ENCODE measurements at places on chromosomes 4 and X.
A peak's percentile ranks its signal among the peaks of the same experiment; 100 is the strongest.

GRCh38 chr4:170887396-170887795 is 797.6 kb upstream of the AADAT start:
- no peak for DNase-seq

DNA sequence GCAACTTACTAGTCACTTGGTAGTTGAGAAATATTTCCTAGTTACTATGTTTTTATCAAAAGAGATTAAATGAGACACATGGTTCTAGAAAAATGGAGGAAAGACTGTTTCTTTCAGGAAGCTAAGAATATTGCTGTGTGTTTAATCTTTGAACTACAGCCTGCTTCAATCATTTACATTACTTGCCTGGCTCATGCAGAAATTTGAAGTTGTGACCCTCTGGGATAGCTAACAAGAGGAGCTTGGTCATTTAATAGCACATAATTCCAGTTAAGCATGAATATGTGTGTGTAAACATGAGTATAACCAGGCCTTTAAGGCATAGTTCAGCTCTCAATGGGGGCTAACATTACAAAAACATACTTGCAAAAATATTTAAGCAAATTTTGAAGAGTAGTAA is 44.6 kb upstream of the SLC25A4 start:
- DNase-seq, result no peak

GRCh38 chr4:114257501-114257900 is 278.1 kb upstream of the ARSJ start:
- DNase-seq, result no peak

- no peak for DNase-seq
These were observed 993.1 kb downstream of the RPA4 start for GRCh38 chrX:97876697-97877407.

GRCh38 chr4:109708990-109709389 is 5.7 kb upstream of the CASP6 start:
- no peak for DNase-seq

GRCh38 chr4:53686521-53686920 is 95.2 kb upstream of the LNX1 start:
- no peak for DNase-seq

- DNase-seq, result no peak
These were observed 95.7 kb upstream of the FRMPD4 start for GRCh38 chrX:12042615-12043014.

DNA sequence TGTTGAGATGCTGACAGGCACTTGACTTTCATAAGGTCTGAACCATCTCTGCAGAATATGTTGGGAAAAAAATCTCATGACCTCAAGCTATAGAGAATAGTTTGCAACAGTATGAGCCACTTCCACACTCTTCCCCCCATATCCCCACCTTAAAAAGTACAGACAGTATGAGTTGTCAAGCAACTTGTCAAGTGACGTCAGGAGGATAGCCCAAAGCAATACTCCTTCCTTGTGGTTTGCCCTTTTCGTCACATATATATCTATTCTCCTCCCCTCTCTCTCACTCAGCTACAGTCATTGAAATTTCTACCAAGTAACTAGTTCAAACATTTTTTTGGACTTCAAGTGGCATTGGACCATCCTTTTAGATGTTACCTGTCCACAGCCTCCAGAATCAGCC is 67.7 kb downstream of the MCF2 start:
- no peak for DNase-seq

GRCh38 chr4:37985730-37986275 is 25.6 kb downstream of the PTTG2 start:
- DNase-seq, result no peak

GRCh38 chrX:42673301-42673810 is 104.6 kb downstream of the PPP1R2C start:
- DNase-seq, result no peak

- no peak for DNase-seq
These were observed 342.5 kb upstream of the NDST3 start for GRCh38 chr4:117691572-117692351.

- DNase-seq, result no peak
These were observed 24.3 kb upstream of the CD38 start for GRCh38 chr4:15753786-15754185.

GRCh38 chr4:55178226-55179005 is 53.0 kb upstream of the KDR start:
- DNase-seq, result no peak

DNA sequence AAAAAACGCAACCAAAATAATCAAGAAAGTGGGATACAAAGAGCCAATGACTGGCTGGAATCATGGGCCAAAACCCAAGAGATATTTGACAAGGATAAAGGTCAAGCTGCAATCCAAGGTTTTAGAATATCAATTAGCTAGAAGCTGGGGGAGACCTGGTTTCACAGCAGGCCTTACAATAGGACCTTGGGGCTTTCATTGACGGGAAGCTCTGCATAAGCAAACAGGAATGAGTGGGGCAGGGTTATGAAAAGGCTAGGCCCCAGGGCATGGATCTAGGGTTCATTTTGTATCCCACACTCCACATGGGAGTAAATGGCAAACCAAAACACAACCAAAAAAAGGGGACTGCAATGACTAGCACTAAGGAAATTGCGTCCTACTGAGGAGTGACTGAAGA is 215.3 kb downstream of the HS6ST2 start:
- no peak for DNase-seq

DNA sequence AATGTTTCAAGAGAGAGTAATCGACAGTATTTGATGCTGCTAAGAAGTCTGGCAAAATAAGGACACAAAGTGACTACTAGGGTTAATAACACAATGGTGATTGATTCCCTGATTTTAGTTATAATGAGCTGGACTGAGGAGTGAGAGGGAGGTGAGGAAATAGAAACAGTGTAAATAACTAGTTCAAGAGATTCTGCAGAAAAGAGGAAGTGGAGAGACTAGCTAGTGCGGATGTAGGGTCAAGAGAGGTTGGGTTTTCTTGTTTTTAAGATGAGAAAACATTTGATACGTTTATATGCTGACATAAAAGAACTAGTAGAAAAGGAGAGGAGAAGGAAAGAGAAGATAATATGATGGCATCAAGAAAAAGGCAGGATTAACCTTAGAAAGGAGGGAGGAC is 12.2 kb upstream of the TRPC5 start:
- no peak for DNase-seq

DNA sequence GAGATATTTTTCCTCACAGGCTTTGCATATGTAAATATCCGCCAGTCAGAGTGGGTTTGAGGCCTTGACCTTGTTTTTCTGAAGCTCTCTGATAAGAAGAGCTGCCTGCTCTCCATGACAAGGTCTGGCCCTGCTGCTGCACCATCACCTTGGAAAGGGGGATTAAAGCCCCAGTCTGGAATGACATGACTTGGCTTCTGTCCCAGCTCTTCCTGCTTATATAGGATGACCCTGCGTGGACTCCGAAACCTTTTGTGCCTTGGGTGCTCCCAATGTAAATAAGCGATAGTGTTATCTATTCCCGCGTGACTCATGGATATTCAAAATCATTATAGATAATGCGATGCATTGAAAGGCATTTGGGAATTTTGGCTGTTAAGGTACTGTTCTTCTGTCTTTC is 139.3 kb downstream of the BMPR1B start:
- no peak for DNase-seq

DNA sequence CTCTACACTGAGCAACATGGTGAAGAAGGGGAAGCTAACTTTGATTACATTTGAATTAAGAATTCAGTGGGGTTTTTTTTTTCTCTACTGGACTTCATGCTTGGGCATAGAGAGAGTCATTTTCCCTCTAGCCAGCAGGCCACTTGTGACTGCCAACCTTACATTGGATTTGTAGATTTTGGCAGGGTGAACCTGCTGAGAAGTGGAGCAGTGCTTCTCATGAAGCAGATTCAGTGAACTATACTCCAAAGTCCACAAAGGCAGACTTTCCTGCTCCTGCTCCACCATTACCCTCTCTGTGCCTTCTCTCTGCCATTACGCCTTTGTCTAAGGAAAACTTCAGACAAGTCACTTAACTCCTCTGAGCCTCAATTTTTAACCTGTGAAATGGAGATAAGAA is 69.9 kb downstream of the PAK3 start:
- no peak for DNase-seq

DNA sequence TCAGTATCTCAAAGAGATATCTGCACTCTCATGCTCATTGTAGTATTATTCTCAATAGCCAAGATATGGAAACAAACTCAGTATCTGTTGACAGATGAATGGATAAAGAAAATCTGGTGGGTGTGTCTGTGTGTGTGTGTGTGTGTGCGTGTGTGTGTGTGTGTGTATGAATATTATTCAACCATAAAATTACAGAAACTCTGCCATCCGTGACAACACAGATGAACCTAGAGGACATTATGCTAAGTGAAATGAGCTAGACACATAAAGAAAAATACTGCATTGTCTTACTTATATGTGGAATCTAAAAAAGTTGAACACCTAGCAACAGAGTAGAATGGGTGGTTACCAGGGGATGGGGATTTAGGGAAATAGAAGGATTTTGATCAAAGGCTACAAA is 13.2 kb downstream of the XKRX start:
- no peak for DNase-seq

DNA sequence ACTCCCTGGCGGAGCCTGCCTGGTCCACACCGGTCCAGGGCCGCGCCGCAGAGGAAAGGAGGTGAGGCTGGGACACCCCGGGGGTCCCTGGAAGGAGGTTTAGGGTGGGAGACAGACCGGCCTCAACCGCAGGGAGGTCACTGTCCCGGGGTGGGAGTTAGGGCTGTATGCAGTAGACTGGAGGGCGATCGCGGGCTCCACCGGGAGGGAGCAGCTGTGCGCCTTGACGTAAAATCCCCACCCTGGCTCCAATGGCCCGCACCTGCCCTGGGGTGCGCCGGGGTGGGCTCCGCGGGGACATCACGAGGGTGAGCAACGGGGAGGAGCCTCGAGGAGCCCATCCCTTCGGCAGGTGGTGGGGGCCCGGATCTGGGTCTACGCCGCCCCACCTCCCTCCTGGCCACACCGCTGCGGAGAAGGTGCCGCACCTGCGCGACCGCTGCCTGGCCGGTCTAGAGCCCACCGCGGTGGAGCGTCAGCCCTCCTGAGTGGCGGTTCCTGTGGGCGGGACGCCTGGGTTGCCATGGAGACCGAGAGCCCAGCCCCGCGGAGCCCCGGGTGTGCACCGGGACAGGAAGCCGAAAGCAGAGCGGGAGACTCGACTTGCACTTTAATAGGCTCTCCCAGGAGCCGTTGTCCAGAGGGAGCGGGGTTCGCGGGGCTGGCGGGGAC is 105.1 kb downstream of the ADRA2C start:
- DNase-seq, result no peak

GRCh38 chrX:101484135-101484534 is 1.1 kb upstream of the ARMCX4 start:
- DNase-seq, result no peak

DNA sequence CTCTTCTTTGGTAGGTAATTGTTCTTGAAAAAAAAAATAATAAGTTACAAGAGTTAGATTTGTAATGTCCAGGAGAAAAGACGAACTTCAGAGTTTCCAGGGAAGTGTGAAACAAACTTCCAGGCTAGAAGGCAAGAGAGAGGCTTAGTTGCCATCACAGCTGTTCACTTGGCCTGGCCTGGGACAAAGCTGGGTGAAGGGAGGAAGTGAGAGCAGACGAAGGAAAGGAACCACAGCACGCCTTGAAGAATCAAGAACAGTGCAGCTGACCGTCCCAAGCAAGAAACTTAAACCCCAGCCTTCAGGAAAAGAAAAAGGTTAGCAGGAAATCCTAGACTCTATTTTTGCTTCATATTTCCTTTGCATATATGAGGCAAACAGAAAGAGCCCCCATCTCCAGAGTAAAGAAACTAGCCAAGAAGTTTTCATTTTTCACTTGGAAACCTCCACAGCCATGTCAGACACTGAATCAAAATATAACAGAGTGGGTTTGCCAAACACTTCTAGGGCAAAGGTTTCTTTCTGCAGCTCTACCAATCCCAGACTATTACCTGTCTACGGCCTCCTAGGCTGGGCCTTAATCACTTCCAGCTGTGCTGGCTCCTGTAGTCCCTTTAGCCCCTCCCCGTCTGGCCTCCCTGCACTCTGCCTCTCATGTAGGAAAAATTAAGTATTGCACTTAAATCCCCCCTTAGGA is 209.6 kb downstream of the SPATA18 start:
- no peak for DNase-seq

- DNase-seq, result peak; percentile 36
These were observed 139.2 kb downstream of the NWD2 start for GRCh38 chr4:37383579-37384229.

GRCh38 chrX:13101441-13102139 is 57.2 kb upstream of the FAM9C start:
- peak; percentile 81 for DNase-seq

All from LoVo (cell line).